NCI-H2081 treated with DMSO at 0.1 percent for 48 hours (cell line): ENCODE measurements at places on chromosomes 12 and 14.

DNA sequence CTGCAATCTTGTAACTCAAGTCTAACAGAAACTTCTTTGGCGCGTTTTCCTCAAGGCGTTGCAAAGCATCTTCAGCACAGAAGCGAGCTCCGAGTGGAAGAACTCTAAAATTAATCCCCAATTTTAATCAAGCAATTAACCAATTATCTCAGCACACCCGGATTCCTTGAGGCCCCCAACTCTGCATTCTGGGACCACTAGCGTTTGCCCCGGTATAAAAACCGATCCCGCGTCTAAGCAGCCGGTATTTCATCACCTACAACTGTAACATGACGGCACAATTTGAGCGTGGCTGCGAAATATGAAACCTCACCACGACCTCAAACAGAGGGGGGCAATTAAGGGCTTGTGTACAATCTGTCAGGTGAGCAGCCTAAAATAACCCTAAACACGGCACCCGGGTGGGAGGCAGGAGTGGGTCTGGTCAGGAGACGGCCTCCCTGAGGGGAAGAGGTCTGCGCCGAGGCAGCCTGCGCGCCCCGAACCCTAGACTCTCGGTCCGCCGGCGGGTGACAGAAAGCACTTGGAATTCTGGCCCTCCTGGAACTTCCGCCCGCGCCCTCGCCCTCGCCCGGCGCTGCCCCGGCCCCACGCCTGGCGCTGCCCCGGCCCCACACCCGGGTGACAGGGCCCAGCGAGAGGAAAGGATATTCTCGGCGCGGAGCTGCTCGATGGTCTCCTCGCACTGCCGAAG is 594 bp downstream of the ZCCHC8 start:
- peak; percentile 20 for DNase-seq

DNA sequence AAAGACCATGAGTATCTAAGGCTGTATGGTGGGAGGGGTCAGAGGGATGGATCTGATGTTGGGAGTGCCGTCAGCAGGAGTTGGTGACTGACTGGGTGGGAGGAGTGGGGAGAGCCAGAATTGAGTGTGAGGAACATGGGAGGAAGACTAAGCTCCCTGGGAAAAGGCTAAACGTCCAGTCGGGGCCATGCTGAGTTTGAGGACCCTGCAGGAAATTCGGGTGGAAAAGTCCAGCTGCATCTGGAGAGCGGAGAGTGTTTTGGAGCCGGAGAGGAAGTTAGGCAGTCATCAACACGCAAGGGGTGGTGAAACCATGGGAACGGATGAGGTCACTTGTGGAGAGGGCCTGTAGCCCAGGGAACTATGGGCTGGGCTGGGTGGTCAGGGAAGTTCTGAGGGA is 60.9 kb downstream of the ELK3 start:
- no peak for DNase-seq

GRCh38 chr12:43098766-43099550 is 453.0 kb downstream of the ADAMTS20 start:
- no peak for DNase-seq

GRCh38 chr14:33959692-33960151 is 8.8 kb upstream of the EGLN3 start:
- no peak for DNase-seq

DNA sequence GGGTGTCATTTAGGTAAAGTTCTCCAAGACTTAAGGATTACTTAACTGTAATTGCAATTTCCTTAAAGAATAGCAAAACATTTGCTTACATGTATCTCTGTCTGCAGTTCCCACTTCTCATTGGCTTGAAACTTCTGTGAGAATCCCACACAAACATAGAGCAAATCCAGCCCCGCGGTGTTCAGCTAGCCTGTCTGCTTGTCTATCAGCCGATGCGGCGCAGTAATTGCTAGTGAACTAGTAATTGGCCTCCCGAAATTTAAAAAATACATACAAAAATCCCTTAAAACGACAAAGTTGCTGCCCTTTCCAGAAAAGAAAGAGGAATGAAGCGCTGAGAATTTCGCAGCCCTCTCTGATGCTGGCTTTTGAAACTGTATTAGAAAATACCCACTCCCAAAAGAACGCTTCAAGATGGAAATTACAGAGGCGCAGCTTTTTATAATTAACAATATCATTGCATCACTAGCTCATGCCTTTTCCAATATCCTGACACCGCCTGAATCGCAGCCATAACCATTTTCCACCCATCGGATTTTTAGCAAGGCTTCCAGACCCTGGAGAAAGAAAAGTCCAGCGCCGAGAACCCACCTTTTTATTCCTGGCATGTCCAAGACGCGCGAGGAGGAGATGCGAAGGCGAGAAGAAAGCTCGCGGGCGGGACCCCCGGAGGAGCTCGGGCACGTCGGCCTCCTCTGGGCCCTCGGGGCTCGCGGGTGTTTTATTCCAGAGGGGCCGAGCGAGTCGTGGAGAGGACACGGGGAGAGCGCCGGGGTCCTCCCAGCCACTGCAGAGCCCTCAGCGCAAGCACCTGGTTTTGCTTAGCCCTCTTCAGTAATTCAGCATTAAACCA is 646 bp downstream of the FBLN5 start:
- DNase-seq, result no peak

DNA sequence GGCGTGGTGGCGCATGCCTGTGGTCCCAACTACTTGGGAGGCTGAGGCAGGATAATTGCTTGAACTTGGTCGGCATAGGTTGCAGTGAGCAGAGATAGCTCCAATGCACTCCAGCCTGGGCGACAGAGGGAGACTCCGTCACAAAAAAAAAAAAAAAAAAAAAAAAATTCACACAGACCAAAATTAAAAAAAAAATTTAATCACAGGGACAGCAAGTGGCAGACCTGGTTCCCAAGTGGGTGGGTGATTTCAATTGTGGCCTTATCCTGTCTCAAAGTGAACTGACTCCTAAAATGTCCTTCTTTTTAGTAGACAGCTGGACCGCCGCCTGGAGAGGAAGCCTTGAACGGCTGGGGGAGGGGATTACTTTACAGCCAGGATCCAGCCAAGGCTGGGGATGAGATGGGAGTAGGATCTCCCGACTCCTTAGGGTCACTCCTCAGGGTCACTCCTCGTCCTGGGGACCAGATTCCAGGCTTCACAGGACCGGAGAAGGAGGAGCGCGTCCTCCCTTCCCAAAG is 1.5 kb upstream of the KCNH3 start:
- no peak for DNase-seq

DNA sequence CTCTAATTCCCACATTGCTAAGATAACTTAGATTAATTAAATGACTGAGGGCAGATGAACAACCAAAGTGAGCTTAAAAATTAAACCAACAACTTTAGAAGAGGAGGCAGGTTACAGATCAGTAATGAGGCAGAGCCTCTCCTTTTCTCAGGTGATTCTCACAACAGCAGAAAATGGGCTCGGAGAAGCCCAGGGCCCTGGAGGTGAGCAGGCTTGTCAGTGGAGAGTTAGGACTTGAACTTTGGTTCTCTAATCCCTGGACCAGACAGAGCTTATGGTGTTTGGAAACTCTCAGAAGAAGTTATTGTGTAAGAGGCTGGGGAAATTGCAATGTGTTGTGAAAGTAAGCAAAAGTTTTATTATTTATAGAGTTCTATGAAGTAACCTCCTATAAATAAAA is 2.8 kb downstream of the TRHDE start:
- DNase-seq, result no peak
